ENCODE measurements at places on chromosomes 16 and 17.
A peak's percentile ranks its signal among the peaks of the same experiment; 100 is the strongest.

GRCh38 chr17:31216031-31216751 lies 80.8 kb downstream of the OMG start:
- peak; percentile 5 for DNase-seq

- DNase-seq, result no peak
Measured at GRCh38 chr17:46783031-46783593, 35.4 kb downstream of the WNT3 start.

DNA sequence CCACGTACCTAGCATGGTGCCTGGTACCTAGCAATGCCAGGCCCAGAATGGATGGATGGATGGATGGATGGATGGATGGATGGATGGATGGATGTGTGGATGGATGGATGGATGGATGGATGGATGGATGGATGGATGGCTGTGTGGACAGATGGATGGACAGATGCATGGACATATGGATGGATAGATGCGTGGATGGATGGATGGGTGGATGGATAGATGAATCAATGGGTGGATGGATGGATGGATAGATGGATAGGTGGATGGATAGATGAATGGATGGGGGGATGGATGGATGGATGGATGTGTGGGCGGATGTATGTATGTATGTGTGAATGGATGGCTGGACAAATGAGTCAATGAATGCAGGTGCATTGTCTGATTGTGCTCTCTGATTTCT lies 12.6 kb downstream of the GPR139 start:
- no peak for DNase-seq

DNA sequence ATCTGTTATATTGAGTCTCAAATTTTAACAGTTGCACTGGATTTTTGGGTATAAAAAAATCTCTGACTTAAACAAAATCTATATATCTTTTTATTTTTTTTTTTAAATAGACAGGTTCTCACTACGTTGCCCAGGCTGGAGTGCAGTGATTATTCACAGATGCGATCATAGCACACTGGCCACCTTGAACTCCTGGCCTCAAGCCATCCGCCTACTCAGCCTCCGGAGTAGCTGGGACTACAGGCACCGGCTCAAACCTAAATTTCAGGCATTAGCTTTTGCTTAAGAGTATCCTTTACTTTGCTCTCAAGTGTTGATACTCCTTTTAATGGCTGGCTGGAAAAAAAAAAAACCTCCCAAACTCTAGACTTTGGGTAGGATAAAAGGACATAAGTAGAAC lies 61.6 kb downstream of the RPGRIP1L start:
- no peak for DNase-seq

DNA sequence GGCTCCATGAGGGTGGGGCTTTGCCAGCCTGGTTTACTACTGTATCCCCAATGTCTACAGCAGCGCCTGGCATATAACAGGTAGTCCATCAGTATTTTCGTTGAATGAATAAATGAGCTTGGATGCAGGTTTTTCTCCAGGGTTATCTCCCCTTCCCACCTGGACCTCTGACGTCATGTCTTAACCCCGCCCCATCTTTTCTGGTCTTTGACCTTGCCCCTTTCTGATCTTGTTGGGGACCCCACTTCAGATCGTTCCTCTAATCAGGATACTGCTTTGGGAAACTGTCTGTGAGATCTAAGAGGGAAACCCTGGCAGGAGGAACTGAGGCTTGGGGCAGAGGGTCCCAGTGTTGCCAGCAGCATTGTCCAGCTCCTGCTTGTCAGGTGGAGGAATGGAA lies 68.8 kb upstream of the GCSH start:
- no peak for DNase-seq

DNA sequence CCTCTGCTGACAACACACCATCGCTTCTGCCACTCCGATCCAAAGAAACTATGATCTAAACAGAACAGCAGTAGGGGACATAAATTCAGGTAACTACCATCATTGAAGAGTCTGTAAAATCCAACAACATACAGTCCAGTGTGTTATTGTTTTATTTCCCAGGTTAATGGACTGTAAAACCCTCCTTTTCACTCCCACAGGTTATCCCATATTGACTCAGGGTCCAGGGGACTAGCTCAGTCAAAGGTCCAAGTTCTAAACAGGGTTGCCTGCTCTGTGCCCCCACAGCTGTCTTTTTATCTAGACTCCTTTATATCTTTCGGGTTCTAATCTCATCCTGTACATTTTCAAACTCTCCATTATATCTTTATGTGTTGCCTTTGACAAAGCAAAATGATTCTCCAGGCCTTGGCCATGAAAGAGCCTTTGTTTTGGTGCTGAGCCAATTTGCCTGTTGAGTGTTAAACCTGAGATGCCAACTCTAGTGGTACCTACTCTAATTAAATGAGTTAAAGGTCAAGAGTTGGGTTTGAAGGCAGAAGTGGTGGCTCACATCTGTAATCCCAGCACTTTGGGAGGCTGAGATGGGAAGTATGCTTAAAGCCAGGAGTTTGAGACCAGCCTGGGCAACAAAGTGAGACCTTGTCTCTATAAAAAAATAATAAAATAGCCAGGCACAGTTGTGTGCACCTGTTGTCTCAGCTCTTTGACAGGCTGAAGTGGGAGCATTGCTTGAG lies 80.5 kb downstream of the SNX11 start:
- DNase-seq, result peak; percentile 95

- no peak for DNase-seq
Measured at GRCh38 chr17:50167371-50167770, 1.6 kb downstream of the SGCA start.

Measured in NCI-H1092 treated with DMSO at 0.1 percent for 48 hours (cell line).